ENCODE measurements at places on chromosomes 1 and 21. TPM values are rescaled to one million over a fixed set of nuclear protein-coding genes. Genes with fewer than 3 reads are reported as not detected.

MIS18A gene
- polyA plus RNA-seq = 2.8 TPM

CFHR4 gene
- polyA plus RNA-seq = 72.6 TPM

MPL gene
- polyA plus RNA-seq = not detected

PLXNA2 gene
- polyA plus RNA-seq = 1.8 TPM

ACTL8 gene
- not detected for polyA plus RNA-seq

VHLL gene
- polyA plus RNA-seq = not detected

- DNase-seq = no peak
These were observed 32.2 kb downstream of the SNX27 start for GRCh38 chr1:151644001-151644400.

DNA sequence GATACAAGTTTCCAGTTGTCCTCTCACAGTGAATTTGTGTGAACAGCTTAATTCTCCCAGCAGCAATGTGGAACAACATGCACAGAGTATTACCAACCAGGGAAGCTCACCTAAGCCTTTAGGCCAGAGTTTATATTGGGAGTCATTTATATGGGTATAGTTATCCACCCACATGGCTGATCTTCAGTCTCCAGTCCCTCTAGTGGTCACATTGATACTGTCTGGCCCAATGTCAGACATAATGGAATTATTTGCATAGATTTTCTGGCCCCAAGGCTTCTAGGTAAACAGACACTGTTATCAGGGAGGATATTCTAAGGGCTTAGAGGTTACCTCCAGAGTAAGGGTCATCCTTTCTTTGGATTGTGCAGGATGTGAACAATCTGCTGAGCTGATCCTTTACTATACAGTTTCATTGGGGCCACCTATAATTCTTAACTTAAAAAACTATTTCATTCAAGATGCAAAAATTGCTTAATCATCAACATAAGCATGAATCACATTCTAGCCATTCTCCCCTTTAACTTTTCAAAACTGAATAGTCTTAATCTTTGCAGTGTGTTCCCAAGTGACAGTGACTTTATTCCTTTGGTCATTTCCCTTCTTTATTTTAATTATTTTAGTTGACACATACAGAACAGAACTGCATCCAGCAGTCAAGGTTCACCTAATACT is 210.9 kb downstream of the LTN1 start:
- no peak for DNase-seq

DNA sequence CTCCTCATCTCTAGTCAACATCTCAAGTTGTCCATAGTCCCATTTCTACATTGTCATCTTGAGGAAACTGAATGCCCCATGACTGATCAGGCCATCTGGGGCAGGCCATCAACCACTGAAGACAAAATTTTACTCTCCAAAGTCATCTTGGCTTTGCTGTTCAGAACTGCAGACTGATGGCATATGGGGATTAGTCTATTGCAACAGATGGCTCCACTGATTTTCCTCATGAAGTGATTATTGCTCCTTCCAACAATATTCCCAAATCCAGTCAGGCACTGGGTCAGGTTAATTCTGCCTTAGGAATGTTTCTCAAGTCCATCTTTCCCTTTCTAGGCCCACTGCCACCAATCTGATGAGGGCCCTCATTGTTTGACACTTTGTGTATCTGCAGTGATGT is 101.7 kb downstream of the ESRRG start:
- no peak for DNase-seq

- no peak for DNase-seq
These were observed 111.0 kb downstream of the ZMYM4 start for GRCh38 chr1:35379317-35380000.

GRCh38 chr21:18499761-18500376 is 96.3 kb upstream of the TMPRSS15 start:
- DNase-seq = no peak

DNA sequence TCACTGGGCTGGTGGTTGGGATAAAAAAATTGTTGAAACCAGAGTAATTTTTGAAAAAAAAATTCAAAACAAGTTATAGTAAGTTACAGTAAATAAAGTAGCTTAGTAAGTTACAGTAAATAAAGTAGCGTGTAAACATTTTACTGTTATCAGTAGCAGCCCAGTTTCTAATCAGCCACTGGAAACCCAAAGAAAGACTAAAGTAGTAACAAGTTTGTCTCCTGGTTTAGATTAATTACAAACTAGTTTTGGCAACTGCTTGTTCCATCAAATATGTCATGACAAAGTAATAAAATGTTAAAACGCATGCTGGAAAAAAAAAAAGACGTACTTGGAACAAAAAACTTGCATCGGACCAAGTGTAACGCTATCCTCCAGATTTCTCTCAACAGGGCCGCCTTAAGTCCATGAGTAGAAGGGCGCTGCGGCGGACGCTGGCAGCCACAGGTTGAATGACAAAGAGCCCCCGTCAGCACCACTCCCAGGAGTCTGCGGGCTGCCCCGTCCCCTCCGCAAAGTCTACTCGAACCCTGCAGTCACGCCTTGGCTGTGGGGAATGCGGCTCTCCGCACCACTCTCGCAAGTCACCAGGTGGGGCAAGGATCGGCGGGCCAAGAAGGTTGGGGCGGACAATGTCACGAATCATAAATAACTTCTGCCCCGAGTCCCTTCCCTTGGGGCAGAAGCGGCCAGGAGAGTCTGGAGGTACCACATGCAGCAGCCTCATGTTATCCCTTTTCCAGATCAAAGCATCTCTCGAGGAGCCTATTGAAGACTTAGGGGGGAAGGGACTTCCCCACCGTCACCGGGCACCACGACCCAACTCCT is 837 bp downstream of the SLC16A1 start:
- DNase-seq = peak; percentile 66

GRCh38 chr1:25772692-25773245 is 27.2 kb upstream of the SELENON start:
- no peak for DNase-seq

DNA sequence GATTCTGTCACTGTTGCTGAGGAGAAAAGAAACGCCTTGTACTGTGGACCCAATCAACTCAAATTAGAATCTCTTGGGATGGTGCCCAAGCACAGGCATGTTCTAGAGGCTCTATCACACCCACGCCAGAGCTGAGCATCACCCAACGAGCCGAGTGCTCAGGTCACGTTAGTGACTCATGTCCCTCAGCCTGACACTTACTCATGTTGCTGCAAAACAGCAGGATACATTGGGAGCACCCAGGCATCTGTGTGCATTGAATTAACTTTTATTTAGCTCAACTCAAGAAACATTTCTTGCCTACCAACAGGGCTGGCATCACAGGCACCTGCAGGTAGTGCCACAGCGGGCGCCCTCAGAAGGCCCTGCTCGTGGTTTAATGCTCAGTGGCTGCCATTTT is 149.8 kb downstream of the ETS2 start:
- no peak for DNase-seq

- peak; percentile 71 for DNase-seq
These were observed 14.9 kb upstream of the MED18 start for GRCh38 chr1:28313702-28314546.

- no peak for DNase-seq
These were observed 2.2 kb upstream of the ZBTB7B start for GRCh38 chr1:155000411-155000725.

- no peak for DNase-seq
These were observed 138.4 kb downstream of the HIVEP3 start for GRCh38 chr1:41780322-41780721.

DNA sequence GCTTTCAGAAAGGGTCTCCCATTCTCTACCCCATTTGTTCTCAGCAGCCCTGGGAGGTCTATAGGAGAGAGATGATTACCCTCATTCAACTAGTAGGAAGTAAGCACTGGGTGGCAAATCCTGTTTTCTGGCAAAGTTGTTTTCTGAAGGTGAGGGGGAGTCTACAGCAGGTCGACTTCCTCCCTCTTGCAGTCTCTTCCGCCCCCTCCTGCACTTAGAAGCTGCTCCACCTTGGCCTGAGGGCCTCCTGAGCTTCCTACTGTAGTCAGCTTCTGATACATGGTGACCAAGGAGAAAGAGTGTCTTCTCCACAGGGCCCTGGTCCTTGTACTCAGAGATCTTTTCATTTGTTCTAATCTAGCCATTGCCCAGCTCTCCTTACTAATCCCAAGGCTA is 93.1 kb downstream of the RGL1 start:
- DNase-seq = no peak

DNA sequence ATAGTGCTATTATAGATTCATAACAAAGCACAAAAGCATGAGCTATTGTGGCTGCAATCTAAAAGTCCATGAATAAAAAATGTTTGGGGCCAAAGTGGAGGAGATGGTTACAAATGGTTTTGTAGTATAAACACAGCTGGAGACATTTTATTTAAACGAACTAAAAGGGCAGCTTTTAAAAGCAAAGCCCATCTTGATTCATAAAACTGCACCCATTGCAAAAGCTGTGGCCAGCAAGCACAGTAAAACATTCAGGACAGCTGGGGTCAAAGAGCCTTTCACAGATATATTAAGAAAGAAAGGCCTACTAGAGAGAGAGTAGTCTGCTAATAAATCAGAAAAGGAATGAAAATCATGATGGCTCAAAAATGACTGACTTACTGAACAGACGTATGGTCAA is 520.8 kb downstream of the NUF2 start:
- no peak for DNase-seq

- no peak for DNase-seq
These were observed 36.7 kb downstream of the ADARB1 start for GRCh38 chr21:45110873-45111624.

DNA sequence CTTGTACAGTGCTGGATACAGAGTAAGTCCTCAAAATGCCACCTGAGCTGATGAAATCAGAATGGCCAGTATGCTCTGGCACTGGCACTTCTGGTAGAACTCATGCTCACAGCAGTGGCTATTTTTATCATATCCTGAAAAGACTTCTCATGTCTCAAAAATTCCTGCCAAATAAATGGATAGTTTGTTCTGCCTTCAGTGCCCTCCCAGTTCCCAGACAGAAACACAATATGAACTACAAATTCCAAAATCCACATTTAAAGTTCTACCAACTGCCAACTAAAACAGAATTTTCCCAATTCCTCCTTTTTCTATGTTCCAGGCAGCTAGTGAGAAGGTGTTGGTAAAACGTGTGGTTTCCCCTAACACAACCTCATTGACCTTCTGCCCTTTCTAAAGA is 51.4 kb upstream of the RGS1 start:
- DNase-seq = no peak

GRCh38 chr1:85612704-85613361 is 32.3 kb downstream of the CCN1 start:
- DNase-seq = no peak

DNA sequence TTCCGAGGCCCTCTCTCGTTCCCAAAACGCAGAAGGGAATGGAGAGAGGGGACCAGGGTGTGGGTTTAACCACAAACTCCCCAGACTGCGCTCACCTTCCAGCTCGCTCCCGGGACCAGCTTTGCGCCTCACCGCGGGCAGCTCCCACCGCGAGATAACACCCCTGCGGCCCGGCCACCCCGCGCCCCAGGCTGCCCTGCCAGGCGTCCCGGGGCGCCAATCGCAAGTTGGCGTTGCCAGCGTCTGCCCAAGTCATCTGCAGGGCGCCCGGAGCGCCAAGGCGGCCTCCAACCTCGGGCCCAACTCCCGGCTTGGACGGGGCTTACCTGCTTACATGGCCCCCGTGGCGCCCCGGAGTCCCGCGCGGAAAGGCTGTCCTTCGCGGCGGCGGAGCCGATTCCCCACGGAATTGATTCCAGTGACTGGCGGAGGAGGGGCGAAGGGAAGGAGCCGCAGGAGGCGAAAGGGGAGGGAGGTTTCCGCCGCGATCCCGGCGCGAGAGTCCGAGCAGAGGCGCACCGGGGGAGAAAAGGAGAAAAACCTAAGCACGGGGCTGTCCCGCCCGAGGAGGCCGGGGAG is 456 bp downstream of the PTPN14 start:
- no peak for DNase-seq

DNA sequence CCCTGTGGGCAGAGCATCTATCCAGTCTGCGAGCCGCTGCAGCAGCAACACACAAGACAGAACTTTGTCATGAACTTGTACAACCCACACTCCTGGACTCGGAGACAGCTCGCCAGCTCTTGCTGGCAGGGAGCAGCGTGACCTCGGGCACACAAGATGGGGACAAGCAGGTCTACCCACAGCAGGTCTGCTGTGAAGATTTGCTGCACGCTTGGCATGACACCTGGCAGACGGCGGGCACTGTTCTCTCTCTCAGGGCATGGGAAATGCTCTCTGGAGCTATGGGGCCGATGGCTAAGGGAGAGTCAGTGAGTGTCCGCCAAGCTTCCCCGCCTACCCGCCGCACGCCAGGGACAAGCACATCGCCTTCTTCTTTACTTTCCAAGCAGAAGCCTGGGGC is 90.0 kb downstream of the STUM start:
- no peak for DNase-seq

- DNase-seq = no peak
These were observed 164.2 kb downstream of the HIVEP3 start for GRCh38 chr1:41754540-41754939.

DNA sequence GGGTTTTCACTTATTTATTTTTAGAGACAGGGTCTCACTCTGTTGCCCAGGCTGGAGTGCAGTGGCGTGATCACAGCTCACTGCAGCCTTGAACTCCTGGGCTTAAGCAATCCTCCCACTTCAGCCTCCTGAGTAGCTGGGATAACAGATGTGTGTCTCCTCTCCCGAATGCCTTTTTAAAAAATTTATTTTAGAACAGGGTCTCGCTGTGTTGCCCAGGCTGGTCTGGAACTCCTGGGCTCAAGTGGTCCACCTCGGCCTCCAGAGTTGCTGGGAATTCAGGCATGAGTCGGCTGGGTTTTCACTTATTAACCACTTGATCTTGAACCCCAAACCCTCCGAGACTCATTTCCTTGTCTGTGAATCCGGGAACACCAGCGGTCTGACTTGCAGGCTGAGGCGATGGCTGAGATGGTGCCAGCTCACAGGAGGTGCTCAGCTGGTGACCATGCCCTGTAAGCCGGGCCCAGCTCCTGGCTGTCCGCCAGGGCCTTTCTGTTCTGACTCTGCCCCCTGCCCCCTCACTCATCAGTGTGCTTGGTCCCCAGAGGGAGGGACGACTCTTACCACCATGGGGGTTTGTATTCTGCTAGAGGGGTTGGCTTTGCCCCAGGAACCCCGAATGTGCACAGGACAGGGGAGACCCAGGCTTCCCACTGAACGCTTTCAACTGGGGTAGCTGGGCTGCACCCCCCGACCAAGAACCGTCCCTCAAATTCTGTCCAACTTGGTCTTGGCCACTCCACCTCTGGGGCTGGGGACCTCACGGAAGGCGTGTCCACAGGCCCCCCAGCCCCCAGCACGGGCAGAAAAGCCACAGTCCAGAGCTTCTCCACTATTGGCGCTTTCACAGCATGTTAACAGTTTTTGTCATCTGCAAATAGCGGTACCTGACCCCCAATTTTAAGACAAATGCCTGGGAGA is 22.5 kb downstream of the MMEL1 start:
- no peak for DNase-seq
